ENCODE measurements at places on chromosomes 7 and 10.

DNA sequence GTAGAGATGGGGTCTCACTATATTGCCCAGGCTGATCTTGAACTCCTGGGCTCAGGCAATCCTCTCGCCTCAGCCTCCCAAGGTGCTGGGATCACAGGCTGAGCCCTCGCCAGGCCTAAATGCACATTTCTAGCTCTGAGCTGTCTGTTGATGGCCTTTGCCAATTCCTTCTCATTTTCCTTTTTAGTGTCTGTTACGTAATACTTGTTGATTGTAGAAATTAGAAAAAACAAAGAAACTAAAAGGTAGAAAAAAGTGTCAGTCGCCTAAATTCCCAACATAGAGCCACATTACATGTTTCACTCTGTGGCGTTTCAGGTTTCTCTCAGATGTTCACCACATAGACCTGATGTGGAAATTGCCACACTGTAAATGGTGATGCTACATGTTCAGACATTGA is 44.0 kb upstream of the RASGEF1A start:
- no peak for DNase-seq

DNA sequence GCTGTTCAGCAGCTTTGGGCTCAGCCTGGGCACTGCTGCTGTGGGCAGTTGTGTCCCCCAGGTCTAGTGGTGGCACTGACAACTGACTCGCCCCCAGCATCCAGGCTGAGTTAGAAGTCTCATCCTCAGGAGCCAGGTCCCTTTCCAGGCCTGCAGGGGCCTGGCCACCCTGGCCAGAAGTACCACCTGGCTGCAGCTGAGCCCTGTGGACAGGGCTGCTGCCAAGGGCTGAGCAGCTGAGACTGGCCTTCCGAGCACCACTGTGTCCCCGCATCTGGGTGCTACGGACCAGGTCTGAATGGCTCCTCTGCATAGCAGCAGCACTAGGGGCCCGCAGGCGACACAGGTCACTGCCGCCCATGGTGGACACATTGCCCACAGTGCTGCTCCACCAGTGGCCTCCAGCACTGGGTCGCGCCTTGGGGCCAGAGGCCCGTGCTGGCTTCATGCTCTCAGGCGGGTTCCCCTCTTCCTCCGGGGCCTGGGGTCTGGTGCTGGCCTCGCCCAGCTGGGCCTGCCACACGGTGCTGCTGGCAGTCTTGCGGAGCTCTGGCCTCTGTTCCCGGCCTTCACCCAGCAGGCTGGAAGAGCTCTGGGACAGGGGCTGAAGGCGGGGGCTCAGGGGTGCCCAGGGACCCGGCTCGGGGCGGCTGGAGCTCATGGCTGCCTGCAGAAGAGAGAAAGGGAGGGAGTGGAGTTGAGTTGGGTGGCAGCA is 6.2 kb downstream of the GPRIN2 start:
- DNase-seq = no peak

GRCh38 chr7:115642194-115642593 is 388.4 kb downstream of the TFEC start:
- DNase-seq = no peak

DNA sequence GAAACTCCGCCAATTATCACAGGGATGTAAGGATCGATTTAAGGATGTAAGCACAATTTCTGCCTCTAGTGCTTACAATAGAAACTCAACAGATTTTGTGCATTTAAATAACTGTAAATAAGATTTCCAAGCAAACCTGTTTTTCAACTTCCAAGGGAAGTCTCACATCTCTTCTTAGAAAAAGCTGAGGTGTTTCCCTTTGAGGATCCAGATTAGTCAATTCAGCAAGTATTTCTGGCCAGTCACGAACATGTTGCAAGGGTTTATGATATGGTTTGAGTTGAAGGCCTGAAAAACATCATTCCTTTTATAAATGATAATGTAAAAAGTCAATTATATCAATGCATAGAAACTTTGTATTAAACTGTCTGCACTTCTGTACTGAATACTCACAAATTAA is 23.9 kb downstream of the KRIT1 start:
- no peak for DNase-seq

- no peak for DNase-seq
Observed at GRCh38 chr10:75272896-75273295, 37.1 kb upstream of the COMTD1 start.

DNA sequence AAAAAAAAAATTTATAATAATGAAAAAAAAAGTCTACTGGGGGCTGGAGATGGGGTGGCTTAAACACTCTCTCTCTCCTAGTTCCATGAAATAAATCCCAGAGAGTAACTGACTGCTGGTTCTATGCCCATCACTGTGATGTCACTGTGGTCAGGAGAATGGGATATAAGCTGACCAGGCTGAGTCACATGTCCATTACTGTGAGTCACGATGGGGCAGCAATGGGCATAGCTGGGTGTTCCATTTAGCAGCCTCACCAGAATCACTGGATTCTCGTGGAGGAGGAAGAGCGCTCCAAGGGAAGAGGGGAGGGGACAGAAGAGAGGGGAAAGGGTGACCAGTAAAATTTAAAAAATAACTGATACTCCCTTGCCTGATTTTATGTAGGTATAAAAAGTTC is 37.1 kb downstream of the MASTL start:
- no peak for DNase-seq
